ENCODE measurements at places on chromosomes 1 and 21. TPM values are rescaled to one million over a fixed set of nuclear protein-coding genes. Genes with fewer than 3 reads are reported as not detected.
A peak's percentile ranks its signal among the peaks of the same experiment; 100 is the strongest.

DNA sequence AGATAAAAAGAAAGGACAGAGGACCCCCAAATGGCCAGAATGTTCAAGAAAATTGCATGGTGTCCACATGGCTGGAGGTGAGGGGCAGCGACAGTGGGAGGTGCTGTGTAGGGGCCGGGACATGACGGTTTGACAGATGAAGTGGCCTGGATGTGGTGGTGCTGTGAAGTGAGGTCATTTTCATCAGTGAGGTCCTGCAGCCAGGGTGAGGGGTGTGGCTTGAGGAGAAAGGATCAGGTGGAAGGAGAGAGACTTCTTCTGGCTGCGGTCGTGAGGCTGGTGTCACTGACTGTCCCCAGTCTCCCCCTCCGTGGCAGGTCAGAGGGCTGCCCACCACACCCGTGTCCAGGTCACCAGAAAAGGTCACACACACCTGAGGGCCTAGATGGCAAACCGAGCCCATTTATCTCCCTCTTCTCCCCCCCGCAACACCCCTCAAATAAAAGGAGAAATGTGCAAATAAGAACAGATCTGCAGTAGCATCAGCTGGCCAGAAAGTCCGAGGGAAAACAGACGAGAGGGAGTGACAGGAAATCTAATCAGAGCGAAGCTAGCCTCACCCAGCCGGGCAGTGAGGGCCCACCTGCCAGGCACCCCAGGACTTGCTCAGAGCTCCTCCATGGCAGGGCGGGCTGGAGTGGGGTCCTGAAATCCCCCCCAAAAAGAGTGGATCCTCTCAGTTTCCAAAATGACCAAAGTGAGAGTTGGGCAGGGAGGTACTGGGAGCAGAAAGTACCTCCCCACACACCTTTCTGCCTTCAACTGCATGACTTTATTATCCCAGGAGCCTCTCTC lies 148.5 kb upstream of the EDN2 start:
- H3K27me3 ChIP-seq: no peaks in the 10 kb centered on the region
- no peaks in the 10 kb centered on the region for H3K36me3 ChIP-seq
- no peaks in the 10 kb centered on the region for H3K4me1 ChIP-seq
- no peak for DNase-seq

DNA sequence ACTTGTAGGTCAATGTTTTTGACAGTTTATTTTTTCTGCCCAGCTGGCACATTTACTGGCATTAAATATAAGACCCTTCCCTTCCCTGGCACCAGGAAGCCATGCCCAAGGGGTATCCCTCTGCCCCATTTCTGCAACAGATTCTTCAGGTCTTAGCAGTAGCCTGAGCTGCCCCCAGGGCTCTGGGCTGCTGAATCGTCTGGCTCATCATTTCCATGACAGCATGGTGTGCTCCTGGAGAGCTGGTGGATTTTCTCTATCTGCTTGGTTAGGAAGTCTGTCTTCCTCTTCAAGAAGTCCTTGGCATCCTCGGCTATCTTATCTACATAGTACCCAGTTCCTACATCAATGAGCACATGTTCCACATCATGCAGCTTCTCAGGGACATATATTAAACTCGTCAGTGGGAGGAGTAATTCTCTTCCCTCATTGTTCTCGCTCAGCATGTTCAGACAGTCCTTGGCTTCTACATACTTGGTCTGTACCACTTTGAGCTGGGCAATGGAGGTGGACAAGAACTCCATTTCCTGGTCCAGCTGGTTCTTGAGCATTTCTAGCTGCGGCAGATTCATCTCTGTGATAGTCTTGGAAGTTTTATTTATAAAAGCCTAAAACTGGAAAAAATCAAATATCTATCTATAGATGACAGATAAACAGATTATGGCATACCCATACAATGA lies 23.5 kb downstream of the MIA3 start:
- no peaks in the 10 kb centered on the region for H3K27me3 ChIP-seq
- DNase-seq: no peak
- H3K4me1 ChIP-seq: peaks cover 15% of the 10 kb centered on the region
- peaks cover 12% of the 10 kb centered on the region for H3K36me3 ChIP-seq

DNA sequence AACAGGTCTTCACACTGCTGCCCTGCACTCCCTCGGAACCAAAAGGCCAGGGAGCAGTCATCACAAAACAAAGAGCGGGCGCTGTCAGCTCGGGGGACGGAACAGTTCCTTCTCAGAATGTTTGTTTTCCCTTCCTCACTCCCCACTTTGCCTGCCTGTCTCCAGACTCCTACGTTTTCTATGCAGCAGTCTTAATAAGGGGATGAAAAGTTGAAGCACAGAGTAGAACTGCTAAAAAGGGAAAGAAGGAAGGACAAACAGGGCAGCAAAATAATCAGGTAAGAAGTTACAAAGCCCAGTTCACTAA lies 738 bp upstream of the GPR161 start:
- H3K36me3 ChIP-seq: no peaks in the 10 kb centered on the region
- H3K4me3 ChIP-seq: peak overlapping the region; percentile 78
- no peak for DNase-seq
- H3K27me3 ChIP-seq: no peaks in the 10 kb centered on the region

DNA sequence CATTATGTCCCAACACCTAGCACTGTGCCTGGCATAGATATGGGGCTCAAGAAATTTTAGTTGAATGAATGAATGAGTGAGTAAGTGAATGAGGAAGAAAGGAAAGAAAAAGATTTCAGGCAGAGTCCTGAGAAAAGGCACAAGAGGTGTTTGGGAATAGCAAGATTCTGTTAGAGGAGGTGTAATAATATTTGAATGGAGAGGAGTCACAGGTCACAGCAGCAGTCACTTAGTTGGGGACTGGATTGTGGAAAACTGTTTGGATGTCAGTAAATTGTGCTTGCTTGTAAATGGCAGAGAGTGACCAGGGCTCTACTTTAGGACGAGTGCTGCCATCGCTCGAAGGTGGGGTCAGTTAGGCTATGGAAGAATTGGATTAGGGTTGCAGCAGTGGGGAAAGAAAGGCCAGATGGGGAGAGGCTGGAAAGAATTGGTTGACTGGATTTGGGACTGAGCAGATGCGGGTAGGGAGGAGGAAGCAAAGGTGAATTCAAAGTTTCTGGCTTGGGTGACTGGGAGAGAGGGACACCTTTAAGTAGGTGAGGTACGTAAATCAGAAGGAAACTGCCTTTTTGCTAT lies 9.3 kb downstream of the CDC14A start:
- H3K27ac ChIP-seq: no peak overlapping the region
- no peaks in the 10 kb centered on the region for H3K4me1 ChIP-seq
- no peak for DNase-seq
- H3K27me3 ChIP-seq: no peaks in the 10 kb centered on the region

DNA sequence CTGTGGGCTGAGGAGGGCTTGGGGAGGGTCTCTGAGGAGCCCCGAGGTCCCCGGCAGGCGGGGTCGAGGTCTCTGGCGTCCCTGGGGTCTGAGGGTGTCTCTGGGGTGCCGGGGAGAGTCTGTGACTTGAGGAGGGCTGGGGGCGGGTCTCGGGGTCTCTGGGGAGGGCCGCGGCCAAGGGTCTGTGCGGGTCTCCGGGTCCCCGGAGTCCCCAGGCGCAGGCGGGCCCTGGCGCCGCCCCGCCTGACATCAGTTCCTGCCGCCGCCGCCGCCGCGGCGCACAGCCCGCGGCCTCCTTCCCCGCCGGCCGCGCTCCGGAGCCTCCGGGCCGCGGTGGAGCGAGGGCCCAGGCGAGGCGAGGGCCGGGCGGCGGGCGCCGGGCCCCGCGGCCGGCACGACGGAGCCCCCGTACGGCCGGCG lies at the start of gene PLEKHM2:
TSS of gene PLEKHM2 (plus strand) at position 279 of the 420 bp plus-strand sequence. CDS start 239 bp downstream, outside the sequence.
- no peaks in the 10 kb centered on the region for H3K36me3 ChIP-seq
- peak within 1 kb of the TSS; percentile 98 for H3K27ac ChIP-seq
- peak within 1 kb of the TSS; percentile 65 for H3K4me3 ChIP-seq

GRCh38 chr1:248841702-248842395 lies 3.8 kb downstream of the ZNF672 start:
- no peaks in the 10 kb centered on the region for H3K27me3 ChIP-seq
- no peak for DNase-seq
- H3K4me1 ChIP-seq: peaks cover 11% of the 10 kb centered on the region
- no peak overlapping the region for H3K4me3 ChIP-seq

- H3K27ac ChIP-seq: peak overlapping the region; percentile 99
- H3K36me3 ChIP-seq: no peaks in the 10 kb centered on the region
- DNase-seq: peak; percentile 64
These were observed 52.2 kb downstream of the MAP3K7CL start for GRCh38 chr21:29182691-29183092.

DNA sequence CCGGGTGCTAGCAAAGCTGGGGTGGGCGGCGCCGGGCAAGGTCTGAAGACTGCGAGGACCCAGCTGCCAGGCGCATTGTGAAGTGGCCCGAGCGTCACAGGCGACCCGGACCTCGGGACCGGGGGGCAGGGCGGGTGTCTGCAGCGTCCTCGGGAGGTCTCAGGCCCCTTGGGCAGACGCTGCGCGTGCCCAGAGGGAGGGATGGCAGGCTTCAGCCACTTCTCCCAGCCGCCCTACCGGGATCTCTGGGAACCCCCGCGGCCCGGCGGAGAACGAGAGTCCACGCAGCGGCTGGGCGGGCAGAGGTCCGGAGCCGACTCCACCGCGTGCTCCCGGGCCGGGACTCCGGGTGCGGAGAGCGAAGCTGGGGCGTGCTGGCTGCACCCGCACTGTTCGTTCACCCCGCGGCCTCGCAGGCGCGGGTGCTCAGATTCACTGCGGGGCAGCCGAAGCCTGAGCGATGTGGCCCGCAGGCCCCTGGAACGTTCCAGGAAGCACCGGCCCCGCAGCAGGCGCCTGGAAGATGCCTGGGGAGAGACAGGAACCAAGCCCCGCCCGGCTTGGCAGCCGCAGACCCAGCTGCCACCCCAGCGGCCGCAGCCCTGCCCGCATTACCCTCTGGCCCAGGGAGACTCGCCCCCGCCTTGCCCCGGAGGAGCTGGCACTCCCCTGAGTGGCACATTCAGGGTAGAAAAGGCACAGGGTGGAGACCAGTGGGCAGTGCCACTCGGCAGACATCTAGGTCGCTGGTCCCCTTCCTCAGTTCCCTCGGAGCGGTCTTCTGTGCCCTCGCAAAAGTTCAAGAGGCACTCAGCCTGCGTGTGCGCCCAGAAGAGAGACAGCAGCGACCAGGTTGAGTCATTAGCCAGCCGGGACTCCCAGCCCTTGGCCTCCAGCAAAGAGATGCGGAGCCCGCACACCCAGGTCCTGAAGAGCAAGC lies at the start of gene CCDC185:
TSS of gene CCDC185 (plus strand) at position 141 of the 940 bp plus-strand sequence. CDS start at position 202, 61 bp downstream.
- peak within 1 kb of the TSS; percentile 48 for H3K4me3 ChIP-seq
- peaks cover 17% of the 10 kb centered on the region for H3K4me1 ChIP-seq
- H3K36me3 ChIP-seq: no peaks in the 10 kb centered on the region
- H3K27me3 ChIP-seq: peaks cover 24% of the 10 kb centered on the region

- H3K27ac ChIP-seq: peak overlapping the region; percentile 90
- no peaks in the 10 kb centered on the region for H3K36me3 ChIP-seq
- no peak overlapping the region for H3K4me3 ChIP-seq
- no peaks in the 10 kb centered on the region for H3K27me3 ChIP-seq
- peaks cover 53% of the 10 kb centered on the region for H3K4me1 ChIP-seq
These were observed 54.3 kb upstream of the TARBP1 start for GRCh38 chr1:234533034-234533891.

DNA sequence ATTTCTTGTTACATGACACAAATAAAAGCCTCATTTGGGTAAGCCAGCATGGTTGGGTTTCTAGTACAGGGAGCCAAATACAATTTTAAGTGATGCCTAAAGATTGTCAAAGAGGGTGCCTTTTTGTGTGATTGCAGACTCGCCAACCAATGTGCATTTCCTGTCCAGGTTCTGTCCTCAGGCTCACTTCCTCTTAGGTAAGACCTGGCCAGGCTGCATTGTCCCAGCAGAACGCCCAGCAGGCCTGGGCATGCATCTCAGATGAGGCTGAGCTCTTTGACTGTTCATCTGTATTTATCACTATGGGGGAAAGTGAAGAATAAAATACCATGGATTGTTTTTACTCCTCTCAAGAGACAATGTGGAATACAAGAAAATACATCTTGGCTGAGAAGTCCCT lies 49.7 kb downstream of the KCNC4 start:
- no peak overlapping the region for H3K4me3 ChIP-seq
- no peak overlapping the region for H3K27ac ChIP-seq
- DNase-seq: no peak
- peaks cover 8% of the 10 kb centered on the region for H3K4me1 ChIP-seq
- no peaks in the 10 kb centered on the region for H3K36me3 ChIP-seq
- no peaks in the 10 kb centered on the region for H3K27me3 ChIP-seq

- peaks cover 29% of the 10 kb centered on the region for H3K4me1 ChIP-seq
- no peaks in the 10 kb centered on the region for H3K27me3 ChIP-seq
- peak overlapping the region; percentile 65 for H3K4me3 ChIP-seq
- H3K27ac ChIP-seq: no peak overlapping the region
- H3K36me3 ChIP-seq: no peaks in the 10 kb centered on the region
These were observed 1.5 kb upstream of the PPP2R5A start for GRCh38 chr1:212283741-212284140.

DNA sequence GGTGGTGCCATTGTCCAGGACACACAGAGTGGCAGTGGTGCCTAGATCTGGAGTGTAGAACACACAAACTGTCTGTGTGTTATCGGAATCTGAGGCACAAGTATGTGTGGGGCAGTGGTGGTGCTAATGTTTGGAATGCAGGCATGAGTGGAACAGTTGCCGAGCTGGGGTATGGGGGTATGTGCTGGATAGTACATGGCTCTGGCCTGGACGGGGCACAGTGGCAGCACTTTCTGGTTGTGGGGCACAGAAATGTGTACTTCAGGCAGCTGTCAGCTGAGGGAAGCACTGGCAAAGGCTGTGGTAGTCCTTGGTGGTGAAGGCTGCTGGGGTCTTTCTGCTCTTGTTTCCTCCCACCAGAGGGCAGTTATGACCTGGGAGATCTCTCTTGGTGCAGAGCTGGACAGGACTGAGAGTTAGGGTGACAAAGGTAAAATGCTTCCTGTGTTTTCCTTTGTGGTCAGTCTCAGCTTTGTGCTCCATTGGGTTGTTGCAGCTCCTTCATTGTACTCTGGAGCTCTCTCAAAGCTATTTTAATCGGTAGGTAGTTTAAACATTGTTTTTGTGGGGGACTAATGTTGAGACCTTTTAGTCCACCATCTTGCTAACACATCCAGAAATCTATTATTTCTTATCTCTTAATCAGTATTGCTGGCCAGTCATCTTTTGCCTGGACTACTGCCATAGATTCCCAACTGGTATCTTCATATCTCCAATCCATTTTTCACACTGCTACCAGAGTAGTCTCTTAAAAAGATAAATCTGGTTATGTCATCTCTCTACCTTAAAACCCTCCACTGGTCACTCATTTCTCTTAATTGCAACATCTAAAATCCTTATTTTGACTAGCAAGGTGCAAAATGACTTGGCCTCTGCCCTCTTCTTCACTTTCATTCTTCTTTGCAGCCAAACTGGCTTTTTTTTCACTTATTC lies 83.9 kb upstream of the NBPF4 start:
- H3K27me3 ChIP-seq: no peaks in the 10 kb centered on the region
- H3K27ac ChIP-seq: no peak overlapping the region
- peaks cover 6% of the 10 kb centered on the region for H3K4me1 ChIP-seq

DNA sequence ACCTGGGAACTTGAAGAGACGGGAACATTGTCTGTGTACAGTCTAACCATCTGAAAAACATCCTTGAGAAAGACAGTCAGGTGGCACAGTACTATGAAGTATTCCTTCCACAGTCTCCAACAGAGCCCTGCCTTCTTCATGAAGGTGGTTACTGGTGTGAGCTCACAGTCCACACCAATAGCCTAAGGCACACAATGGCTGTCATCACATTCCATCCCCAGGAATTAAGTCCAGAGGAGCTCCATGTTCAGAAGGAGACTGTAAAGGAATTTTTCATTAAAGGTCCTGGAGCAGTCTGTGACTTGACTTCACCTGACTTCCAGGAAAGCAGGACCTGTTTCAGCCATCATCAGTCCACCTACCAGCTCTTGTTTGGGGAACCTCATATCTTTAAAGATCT lies 180.2 kb downstream of the C1orf21 start:
- H3K36me3 ChIP-seq: no peaks in the 10 kb centered on the region
- H3K27ac ChIP-seq: no peak overlapping the region
- no peaks in the 10 kb centered on the region for H3K27me3 ChIP-seq
- DNase-seq: no peak
- H3K4me1 ChIP-seq: no peaks in the 10 kb centered on the region
- H3K4me3 ChIP-seq: no peak overlapping the region

Gene PRR9
- total RNA-seq: not detected

Gene CNKSR1
- 33.4 TPM for total RNA-seq

Gene TBX15
- not detected for total RNA-seq

Gene PTPN7
- total RNA-seq: not detected
